ENCODE measurements at places on chromosomes 5 and 9.

- no peak for DNase-seq
These were observed 331.9 kb upstream of the CCNG1 start for GRCh38 chr5:163105456-163105855.

DNA sequence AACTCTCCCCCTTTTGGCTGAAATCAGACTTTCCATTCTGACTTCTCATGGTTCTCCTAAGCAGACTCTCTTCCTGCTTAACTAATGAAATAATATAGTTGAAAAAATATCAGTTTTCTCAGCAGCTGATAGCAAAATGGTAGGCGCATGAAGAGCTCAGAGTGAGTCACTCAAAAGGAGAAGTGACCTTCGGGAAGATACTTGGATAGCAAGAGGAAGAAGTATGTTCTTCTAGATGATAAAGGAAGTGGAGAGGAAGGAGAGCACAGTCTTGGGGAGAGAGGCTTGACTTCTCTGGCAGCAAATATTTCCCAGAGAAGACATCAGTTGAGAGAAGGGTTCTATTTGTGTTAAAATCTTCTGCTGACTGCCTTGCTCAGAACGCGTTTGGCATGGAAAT, 101.5 kb downstream of the TAF11L14 start:
- no peak for DNase-seq

GRCh38 chr5:154470137-154470536, 7.9 kb downstream of the HAND1 start:
- DNase-seq = no peak

GRCh38 chr5:111434800-111435199, 77.5 kb downstream of the STARD4 start:
- no peak for DNase-seq

DNA sequence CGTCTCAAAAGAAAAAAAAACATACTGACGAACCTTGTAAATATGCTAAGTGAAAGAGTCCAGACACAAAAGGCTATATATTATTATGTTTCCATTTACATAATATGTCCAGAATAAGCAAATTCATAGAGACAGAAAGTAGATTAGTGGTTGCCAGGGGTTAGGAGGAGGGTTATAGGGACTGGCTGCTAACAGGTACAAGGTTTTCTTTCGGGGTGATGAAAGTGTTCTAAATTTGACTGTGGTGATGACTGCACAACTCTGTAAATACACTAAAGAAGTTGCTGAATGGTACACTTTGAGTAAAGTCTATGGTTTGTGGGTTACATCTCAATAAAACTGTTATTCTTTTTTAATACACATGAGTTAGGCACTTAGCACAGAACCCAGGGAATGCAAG, 98.8 kb downstream of the MYO10 start:
- DNase-seq = no peak

GRCh38 chr5:961711-962240, 46.8 kb upstream of the NKD2 start:
- DNase-seq = no peak

- no peak for DNase-seq
These were observed 177.8 kb upstream of the MEF2C start for GRCh38 chr5:89060768-89061167.

GRCh38 chr9:76181020-76181641, 213.1 kb downstream of the RFK start:
- no peak for DNase-seq

GRCh38 chr5:127098241-127098640, 24.9 kb upstream of the C5orf63 start:
- DNase-seq = no peak

DNA sequence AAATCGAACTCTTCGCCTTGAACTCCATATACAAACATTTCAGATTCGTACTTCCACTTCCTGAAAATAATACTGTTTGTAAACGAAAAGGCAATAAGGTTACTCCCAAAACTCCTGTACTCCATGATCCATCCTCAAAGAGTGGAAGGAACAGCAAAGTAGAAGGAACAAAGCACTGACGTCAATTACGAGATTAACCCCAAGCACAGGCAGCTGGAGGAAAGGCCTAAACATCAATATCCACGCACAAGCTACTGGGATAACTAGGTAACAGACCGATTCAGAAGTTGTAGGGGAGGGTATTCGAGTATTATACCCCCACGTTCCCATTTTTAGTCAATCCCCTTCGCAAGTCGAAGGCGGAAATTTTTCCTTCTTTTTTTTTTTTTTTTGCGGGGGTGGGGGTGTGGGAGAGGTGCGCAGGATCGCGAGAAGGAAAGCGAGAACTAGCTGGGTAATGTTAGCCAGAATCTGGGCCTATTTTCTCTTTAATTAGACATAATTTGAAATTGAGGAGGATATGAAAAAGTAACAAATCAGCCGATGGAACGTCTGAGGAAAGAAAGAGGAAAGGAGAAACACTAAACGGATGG, 909 bp downstream of the AFF4 start:
- no peak for DNase-seq

- DNase-seq = no peak
These were observed 26.8 kb upstream of the IQGAP2 start for GRCh38 chr5:76376148-76376865.

DNA sequence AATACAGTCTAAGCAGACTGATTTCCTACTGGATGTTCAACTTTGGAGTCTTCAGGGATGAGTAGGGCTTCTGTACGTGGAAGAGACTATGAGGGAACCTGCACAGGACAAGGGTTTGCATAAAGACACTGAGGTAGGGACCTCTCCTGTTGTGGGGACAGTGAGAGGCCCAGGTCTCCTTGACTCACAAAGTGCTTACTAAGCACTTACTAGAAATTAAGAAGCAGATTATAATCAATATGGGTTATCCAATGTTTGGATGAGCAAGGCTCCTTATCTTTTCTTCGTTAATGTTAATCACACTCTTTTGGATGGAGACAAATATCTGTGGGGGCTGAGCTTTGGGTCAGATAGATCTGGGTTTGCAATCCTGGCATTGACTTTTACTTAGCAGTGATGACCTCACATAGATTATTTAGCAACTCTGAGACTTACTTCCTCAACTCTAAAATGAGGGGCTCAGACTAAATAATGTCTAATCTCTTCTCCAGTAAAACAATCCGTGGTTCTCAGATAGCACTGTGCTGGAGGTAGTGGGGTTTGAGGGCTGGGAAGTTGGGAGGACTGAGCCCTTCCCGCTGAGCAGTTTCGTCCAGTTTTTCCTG, 45.9 kb downstream of the PDCD1LG2 start:
- no peak for DNase-seq

- no peak for DNase-seq
These were observed 512.2 kb upstream of the ZNF462 start for GRCh38 chr9:106350777-106351176.

DNA sequence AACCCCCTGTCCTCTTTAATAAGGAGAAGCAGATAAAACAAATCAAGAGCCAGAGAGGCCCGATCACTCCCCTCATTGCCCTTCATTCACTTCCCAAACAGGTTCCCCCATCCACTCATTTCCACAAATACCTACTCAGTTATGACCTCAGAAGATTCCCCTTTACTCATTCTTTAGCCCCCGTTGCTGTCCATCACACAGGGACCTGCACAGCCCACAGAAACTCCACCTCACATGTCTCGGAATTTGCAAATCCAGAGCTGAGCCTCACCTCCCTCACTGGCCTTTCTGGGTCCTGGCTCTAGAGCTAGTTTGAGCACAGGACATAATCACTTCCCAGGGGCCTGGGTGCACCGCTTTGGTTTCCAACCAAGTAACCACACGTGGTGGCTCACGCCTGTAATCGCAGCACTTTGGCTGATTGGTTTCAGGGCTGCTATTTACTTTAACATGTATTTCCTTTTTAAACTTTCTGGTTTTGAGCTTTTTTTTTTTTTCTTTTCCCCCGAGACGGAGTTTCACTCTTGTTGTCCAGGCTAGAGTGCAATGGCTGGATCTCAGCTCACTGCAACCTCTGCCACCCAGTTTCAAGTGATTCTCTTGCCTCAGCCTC, 17.8 kb downstream of the ATP6V0E1 start:
- DNase-seq = no peak

GRCh38 chr9:8766096-8766495, 966.5 kb upstream of the DMAC1 start:
- DNase-seq = no peak

DNA sequence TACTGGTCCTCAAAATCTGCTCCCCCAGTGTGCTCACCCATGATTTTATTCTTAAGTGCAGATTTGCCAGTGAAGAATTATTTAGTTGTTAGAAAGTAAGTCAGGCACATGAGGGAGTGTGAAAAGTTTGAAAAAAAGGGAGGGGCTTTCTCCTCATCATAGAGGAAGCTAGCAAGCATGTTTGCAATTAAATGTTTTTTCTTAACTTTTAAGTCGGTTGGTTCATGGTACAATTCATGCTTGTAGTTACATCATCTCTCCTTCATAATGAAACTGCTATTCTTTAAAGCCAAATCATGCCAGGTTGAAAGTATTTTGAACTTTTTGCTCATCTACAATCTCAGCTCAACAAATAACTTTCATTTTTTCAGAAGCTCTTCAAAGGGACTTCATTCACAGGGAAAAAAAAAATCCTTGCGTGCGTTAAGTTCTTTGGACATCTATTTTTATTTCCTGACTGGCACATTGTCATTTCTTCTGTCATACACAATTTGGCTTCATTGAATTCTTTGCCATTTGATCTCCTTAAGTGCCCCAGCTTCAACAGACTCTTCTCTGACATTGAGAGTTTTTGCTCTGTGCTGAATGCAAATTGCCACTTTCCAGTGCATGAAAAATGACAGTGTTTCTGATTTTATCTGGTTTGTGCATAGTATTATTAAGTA, 456.9 kb downstream of the TMEM232 start:
- DNase-seq = no peak

GRCh38 chr9:4663956-4664355, 1.9 kb downstream of the PLPP6 start:
- DNase-seq = no peak

GRCh38 chr9:32486839-32487562, 39.0 kb downstream of the RIGI start:
- DNase-seq = no peak

GRCh38 chr5:11770310-11770709, 133.9 kb downstream of the CTNND2 start:
- no peak for DNase-seq

GRCh38 chr5:59786334-59786805, 107.2 kb downstream of the PDE4D start:
- DNase-seq = no peak

DNA sequence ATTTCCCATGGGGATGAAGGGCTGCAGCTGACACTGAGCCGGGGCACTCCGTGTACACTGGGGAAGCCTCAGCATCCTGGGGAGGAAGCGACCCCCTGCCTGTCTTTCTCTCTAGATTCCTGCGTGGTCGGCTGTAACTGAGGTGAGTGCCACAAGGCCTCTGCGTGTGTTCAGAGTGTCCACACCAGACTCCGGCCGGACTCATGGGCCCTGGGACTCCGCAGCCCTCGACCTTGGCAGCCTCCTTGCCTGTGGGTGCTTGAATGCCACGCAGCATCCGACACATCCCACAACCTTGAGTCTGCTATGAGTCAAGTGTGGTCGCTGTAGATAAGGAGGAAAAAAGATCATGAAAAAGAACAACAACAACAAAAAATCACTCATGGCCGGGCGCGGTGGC, 23.4 kb downstream of the PAEP start:
- DNase-seq = no peak

- no peak for DNase-seq
These were observed 1955.5 kb downstream of the MAT2B start for GRCh38 chr5:165460911-165461310.

GRCh38 chr5:27038476-27038875, at the start of gene CDH9:
Gene CDH9 (minus strand): TSS chr5:27038586. CDS start chr5:26988333, 50,253 bp downstream.
- no peak for DNase-seq

DNA sequence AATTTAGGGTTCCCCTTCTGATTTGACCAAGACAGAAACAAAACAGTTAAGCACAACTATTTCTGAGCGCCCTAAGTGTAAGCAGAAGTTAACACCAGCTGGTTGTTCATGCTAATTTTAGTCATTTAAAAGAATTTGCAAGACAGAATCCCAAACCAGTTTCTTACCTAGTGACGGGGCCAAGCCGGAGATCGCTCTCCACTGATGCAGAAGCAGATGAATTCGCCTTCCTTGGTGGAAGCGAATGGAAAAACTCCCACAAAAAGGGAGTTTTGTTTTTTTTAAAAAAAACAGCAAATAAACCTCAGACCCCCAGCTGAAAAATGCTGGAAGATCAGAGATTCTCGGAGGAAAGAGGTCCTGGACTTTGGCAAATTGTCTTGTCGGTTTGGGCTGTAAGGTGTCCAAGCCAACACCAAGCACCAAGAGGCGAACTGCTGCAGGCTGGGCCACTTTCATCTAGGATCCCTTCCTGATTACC, 47.4 kb upstream of the GLDC start:
- no peak for DNase-seq

DNA sequence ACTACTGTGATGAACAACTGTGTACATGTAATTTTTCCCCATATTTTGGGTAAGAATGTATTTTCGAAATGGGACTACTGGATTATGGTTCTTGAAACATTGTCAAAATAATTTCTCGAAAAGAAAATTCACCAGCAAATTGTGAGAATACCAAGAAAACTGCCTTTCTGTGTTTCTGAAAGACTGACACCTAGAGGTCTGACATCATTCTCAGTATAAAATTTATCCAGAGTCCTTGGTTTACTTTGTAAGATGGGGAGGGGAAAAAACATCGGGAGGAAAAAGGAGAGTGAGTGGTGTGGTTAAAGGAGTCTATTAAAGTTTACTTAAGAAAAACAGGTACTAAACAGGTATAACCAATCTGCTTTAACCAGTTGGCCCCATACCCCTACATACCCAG, 149.2 kb downstream of the CEP120 start:
- no peak for DNase-seq

- DNase-seq = peak; percentile 79
These were observed 43.1 kb downstream of the POLR1E start for GRCh38 chr9:37528652-37529471.

DNA sequence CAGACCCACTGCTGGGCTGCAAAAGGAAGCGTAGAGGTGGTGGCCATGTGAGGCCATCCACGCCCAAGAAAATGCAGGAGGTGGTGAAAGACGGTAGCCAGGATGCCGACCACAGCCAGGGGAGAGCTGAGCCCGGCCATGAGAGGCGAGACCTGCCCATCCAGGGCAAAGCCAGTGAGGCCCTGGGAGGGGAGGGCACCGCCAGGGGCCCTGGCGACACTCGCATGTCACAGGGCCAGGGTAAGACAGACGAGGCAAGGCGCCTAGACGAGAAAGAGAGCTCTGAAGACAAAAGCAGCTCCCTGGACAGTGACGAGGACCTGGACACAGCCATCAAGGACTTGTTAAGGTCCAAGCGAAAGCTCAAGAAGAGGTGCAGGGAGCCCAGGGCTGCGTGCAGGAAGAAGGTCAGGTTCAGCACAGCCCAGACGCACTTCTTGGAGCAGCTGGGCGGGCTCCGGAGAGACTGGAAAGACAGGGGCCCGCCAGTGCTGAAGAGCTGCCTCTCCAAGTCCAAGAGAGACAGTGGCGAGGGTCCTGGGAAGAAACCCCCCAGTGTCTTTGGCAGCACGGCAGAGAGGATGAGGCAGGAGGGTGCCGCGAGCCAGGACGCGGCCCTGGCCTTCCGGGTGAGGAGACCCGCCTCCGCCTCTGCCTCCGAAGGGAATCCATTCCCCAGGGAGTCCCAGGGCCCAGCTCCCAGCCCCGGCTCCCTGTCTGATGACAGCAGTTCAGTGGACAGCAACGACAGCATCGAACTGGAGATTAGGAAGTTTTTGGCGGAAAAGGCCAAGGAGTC, 6.9 kb downstream of the PPP1R26 start:
- DNase-seq = no peak

Measured in NCI-H2107 (cell line).